ENCODE measurements at places on chromosomes 16 and 17.

GRCh38 chr17:44197980-44198720 lies 1.5 kb downstream of the ATXN7L3 start:
- DNase-seq, result no peak

DNA sequence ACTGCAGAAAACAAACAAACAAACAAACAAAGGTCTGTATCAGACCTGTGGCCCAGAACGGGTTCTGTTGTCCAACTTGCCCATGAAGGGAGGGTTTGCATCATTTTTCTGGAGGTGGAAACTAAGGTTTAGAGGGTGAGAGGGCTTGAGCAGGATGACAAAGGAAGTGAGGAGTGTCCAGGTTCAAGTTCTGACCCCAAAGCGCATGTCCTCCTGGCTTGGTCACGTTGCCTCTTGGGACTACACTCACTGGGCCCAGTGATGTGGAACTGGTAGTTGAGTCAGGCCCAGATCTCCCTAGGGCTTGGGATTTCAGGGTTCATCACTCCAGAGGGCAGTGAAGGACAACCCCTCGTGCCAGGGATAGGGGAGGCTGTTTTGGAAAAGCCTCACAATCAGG lies 1.8 kb downstream of the SREBF1 start:
- DNase-seq, result no peak

- DNase-seq, result no peak
Measured at GRCh38 chr17:68573338-68573737, 27.8 kb downstream of the FAM20A start.

GRCh38 chr16:2148714-2149629 lies 547 bp downstream of the RAB26 start:
- no peak for DNase-seq

DNA sequence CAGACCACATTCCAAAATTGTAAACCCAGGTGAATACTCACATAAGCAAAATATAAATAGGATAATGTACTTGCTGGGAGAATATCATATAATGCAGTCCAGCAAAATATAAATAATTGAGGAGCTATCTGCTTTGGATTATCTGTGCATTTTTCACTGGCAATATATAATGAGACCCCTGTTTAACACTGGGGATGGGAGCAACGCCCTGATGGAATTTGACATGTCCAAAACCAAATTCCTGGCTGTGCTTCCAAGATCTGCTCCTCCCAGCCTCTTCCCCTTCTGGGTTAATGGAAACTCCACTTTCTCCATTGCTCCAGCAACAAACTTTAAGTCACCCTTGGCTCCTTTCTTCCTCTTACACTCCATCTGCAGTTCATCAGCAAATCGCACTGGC lies 35.5 kb upstream of the HLF start:
- DNase-seq, result no peak

DNA sequence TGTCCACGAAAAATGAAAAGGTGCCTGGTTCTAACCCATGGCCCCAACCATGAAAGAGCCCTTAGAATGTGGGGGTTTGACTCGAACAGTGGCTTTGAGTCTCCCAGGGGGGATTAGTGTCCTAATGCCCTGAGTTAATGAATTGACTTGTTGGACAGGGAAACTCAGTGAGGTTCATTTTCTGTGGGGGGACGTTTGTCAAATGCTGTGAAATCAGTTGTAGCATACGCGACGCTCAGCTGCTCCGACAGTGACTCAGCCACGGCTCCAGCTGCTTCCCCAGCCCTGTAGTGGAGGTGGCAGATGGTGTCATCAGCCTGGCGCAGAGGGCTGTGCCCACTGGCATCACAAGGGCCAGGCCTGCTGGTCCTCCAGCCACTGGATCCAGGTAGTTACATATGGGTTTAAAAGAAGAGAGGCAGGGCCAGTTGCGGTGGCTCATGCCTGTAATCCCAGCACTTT lies 3.9 kb upstream of the TMEM235 start:
- no peak for DNase-seq

- DNase-seq, result no peak
Measured at GRCh38 chr16:546909-547770, 13.1 kb upstream of the PRR35 start.

DNA sequence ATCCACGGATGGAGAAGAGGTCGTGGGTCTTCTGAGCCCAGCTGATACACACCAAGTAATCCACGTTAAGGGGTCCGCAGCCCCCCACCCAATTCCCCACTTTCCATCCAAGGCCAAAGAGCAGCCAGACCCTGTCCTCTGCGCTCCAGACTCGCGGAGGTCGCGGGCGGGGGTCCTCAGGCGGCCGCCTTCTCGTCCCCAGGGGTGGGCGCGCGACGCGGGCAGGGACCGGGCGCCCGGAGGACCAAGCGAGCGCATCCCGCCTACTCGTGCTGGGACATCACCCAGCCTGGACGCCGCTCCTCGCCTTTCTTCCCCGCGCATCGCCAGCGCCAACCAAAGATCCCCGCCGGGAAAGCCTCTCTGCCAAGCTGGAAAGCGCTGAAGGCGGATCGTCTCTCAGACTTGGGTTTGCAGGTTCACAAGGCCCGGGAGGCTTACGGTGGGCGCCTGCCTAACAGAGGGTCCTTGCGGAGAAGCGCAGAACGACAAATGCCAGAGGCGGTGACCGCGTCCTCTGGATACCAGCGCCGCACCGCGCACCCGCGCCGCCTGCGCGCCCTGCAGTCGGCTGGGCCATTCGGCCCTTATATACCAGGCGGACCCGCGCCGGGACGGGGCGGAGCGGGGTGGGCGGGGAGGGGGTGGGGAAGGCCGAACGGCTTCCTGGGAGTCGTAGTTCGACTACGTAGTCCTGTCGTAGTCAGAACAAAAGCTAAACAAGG lies 471.6 kb downstream of the SOX9 start:
- peak; percentile 15 for DNase-seq

- DNase-seq, result no peak
Measured at GRCh38 chr16:57873218-57873617, 70.9 kb upstream of the KIFC3 start.

DNA sequence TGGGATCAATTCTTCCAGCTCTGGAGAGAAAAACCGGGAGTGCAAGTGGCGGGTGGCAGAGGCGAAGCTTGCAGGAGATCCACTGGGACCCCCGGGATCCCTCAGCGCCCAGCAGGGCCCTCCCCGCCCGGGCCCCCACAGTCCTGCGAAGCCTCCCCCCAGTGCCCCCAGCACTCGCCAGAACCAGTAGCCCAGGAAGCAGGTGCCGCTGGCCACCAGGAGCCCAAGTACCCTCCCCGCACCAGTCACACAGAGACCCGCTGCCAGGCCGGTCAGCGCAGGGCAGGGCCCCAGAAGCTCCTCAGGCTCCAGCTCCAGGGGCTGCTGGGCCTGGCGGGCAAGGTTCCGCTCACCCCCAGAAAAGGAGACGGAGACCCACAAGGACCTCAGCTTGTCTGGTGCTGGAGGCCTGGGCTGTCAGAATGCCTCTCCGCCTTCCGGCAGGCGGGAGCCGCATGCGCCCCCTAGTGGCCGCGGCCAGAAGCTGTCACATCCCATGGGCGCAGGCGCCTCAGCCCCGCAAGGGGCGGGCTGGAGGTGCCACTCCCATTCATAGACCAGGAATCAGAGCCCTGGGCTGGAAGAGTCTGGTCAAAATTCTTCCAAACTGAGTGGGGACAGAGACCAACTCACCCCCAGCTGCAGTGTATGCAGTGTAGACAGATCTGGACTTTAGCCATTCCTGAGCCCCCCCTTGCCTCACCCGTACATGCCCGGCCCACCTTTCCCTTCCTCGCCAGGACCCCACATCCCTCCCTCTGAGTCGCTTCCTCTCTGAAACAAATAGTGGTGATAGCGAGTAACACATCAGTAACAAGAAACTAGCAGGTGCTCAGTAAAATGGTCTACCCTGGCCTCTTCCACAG lies 1002.3 kb downstream of the KCNJ18 start:
- DNase-seq, result no peak

- no peak for DNase-seq
Measured at GRCh38 chr16:37511-37910, 15.9 kb downstream of the POLR3K start.

- DNase-seq, result no peak
Measured at GRCh38 chr17:50558091-50558490, 2.4 kb upstream of the CACNA1G start.

- DNase-seq, result no peak
Measured at GRCh38 chr17:72104164-72104862, 16.5 kb upstream of the SOX9 start.

DNA sequence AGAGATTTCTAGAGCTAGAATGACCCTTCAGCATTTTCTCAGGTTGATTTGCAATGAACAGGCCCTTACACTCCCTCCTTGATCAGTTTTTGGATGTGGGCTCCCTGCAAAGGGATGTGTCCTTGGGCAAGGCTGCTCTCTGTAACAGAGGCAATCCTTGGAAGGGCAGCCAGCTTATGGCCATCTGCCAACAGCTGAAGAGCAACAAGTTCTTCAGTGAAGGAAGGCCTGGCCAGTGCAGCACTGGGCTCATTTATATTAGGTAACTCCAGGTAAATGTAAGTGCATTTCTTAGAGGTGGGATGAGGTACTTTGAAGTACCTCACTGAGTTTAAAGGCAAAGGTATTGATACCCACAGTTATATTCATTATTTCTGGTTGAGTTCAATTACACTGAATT lies 114.3 kb upstream of the KCNJ16 start:
- no peak for DNase-seq

DNA sequence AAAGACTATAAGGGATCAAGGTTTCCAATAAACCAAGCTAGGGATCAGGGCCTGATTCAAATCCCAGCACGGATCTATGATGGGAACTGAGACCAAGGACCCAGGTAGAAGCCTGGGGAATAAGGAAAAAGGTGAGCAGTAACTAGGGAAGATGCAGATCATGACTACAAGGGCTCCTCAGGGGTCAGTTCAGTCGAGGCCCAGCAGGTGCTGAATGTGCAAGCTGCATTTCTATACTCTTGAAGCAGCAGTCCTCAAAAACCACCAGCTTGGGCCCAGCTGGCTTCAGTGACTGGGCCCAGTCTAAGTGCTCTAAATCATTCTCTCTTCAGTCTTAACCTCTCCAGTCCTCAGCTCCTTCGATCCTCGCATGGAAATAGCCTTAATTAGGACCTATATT lies 228.8 kb upstream of the AXIN2 start:
- no peak for DNase-seq

DNA sequence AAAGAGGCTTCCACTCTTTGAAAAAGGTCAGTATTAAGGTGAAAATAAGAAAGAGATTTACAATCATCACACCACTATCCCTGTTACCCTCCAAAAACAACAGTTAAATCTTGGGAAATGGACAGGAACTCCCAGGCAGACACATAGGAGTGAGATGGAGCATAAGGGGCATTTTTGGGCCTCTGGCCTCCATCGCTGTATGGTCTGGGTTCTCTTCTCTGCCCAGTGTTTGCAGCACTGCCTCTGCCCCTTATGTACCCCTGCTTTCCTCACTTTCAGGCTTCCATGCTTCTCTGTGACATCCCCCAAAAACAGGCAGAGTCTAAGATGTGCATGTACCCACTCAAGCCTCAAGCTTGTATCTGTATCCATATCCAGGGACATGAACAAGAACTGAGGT lies 630 bp upstream of the HOXB2 start:
- no peak for DNase-seq

GRCh38 chr17:37100231-37100630 lies 151.5 kb downstream of the AATF start:
- DNase-seq, result no peak

GRCh38 chr17:40777971-40778370 lies 4.4 kb downstream of the KRT27 start:
- no peak for DNase-seq

DNA sequence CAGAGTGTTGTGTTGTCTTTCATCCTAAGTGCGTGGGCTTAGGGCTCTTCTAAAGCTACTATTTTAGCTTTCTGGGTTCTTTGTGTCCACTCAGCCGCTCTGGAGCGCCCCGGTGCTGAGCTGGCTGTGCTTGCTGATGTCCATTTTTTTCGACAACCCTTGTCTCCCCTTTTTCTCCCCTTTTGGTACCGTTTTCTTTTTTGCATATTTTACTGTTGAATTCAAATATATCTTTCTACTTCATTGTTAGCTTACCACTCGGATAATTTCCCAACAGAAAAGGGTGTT lies 1.2 kb downstream of the SRRM2 start:
- DNase-seq, result no peak

- no peak for DNase-seq
Measured at GRCh38 chr16:48013491-48013901, 142.3 kb downstream of the ABCC12 start.

- no peak for DNase-seq
Measured at GRCh38 chr16:85396879-85397871, 215.9 kb upstream of the GSE1 start.

DNA sequence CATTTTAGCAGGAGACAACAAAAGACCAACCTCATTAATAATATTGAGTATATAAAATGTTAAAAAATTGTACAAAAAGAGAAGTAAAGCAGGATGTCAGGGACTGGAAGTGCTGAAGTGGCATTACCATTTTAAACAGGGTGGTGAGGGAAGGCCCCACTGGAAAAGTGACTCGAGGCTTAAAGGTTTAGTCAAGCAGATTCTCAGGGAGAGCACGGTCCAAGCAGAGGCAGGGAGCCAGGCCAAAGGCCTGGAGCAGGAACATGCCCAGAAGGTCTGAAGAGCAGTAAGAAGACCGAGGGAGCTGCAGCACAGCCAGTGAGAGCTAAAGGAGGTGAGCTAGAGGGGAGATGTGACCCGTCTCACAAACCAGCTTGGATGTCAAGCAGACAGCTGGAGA lies 7.6 kb downstream of the XPO6 start:
- no peak for DNase-seq

- no peak for DNase-seq
Measured at GRCh38 chr16:17759451-17760390, 289.0 kb upstream of the XYLT1 start.

GRCh38 chr17:19812407-19812806 lies 55.3 kb downstream of the ULK2 start:
- no peak for DNase-seq

DNA sequence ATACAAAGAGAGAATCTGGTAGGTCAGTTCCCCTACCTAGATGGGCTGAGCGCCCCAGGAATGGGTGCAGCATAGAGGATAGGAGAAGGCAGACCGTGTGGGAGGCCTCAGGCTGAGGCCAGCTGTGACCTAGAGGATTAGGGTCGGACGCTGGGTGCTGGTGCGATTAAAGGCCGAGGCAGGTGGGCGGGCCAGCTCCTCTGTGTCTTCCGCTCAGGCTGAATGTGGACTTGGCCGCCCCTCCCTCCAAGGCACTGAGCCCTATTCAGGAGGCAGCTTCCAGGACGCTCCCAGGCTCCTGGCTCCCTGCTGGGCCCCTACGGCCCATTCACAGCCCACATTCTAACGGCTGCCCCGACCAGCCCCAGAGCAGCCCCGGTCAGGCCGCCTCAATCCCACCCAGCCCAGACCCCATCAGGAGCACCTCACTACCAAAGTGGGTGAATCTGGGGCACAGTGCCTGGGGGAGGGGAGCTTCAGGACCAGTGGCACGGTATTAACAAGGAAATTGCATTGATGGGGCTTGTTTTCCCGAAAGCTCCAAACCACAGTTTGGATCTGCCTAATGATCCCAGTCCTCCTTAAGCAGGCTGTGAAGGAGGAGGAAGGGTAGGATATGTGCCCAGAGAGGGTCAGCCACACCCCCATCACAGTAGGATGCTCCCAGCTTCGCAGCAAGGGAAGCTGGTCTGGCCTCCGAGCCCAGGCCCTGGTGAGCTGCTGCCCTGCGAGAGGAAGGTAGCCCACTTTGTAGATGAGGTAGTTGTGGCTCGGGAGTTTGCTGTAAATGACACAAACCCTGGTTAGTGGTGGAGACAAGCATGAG lies 14.5 kb downstream of the RHBDL3 start:
- DNase-seq, result no peak

GRCh38 chr16:2170080-2170479 lies 14.5 kb downstream of the TRAF7 start:
- DNase-seq, result no peak

Measured in stimulated activated CD8-positive, alpha-beta memory T cell treated with anti-CD3 and anti-CD28 coated beads, Interleukin-7, amount 100 ng/mL, for 24 hours (primary cell).